Vagina (tissue), 2 donors: ENCODE measurements at places on chromosomes 1 and 21. TPM values are rescaled to one million over a fixed set of nuclear protein-coding genes. Genes with fewer than 3 reads are reported as not detected.

Gene XKR8
- total RNA-seq, result 7.4 TPM

DNA sequence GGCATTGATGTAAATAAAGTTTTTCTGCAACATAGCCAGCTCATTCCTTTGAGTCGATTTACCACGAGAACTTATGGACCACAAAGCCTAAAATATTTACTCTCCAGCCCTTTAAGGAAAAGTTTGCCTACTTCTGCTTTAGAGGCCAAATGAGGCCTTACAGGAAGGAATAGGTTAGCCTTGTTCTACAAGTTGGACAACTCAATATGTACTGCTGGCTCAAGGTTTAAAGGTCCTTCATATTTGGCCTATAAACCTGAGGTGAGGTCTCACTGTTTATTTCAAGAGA is 144.5 kb upstream of the DNAH14 start:
- DNase-seq, result no peak

Gene KCNJ9
- total RNA-seq, result not detected

DNA sequence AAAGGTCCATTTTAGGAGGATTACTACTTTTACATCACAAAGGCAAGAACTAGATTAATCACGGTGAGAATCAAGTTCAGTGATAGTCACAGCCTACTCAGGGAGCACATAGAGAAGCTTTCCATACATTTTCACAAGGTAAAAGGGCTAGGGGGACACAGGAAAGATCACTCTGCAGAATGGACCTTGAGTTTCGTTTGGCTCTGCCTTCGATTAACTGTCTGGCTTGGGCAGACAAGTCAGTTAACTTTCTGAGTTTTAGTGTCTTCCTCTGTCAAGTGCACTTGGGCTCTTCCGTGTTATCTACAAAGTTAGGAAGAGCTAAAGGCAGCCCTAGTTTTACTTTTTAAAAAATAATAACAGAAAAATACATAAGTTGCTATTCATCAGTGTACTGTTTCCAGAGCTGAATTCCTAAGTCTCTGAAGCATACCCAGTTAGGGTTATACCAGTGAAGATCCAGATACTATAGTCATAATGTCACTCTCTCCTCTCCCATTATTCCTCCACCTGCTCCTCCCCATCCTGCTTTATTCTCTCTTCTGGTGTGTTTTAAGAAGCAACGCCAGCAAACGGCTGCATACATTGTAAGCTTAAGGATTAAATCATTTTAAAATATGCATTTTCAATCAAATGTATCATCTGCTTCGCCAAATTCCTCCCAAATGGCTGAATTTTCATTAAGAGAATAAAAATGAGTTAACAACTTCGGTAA is 1.7 kb downstream of the CEP170 start:
- DNase-seq, result no peak

DNA sequence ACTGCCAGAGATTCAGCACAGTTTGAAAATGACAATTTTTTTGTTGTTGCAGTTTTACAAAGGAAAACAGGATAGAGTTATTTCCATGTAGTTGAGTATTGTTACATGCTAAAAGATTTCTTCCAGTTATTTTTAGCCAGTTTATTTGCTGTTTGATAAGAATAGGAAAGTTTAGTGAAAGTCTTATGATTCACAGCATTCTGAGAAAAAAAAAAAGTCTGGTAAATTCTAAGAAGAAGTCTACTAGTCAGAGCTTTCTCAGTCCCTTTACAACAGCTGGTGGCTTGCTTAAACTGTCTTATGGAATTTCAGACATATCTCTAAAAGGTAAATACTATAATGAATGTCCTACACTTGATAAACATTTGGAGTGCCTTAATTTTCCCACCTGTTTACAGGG is 341.7 kb downstream of the DSCAM start:
- no peak for DNase-seq

DNA sequence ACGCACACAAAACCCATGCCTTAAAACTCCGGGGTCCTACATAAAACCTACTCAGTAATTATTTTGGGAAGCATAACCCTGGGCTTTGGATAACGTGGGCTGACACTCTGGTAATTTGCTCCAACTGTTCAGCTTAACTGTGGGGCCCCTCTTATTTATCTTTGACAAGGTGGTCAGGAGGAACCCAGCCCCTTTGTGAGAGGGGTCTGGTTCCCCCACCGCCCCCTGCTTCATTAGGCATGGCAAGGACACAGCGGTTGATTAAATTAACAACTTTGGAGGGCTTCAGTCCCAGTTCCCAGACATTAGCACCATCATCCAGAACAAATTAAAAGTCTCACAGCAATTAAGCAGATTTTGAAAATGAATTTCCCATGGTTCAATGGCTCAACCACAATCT is 14.7 kb downstream of the WLS start:
- DNase-seq, result no peak
